Stimulated activated CD4-positive, alpha-beta T cell treated with anti-CD3 and anti-CD28 coated beads, Interleukin-15, amount 100 ng/mL, for 1 hour (primary cell): ENCODE measurements at places on chromosomes 2 and 18.
A peak's percentile ranks its signal among the peaks of the same experiment; 100 is the strongest.

DNA sequence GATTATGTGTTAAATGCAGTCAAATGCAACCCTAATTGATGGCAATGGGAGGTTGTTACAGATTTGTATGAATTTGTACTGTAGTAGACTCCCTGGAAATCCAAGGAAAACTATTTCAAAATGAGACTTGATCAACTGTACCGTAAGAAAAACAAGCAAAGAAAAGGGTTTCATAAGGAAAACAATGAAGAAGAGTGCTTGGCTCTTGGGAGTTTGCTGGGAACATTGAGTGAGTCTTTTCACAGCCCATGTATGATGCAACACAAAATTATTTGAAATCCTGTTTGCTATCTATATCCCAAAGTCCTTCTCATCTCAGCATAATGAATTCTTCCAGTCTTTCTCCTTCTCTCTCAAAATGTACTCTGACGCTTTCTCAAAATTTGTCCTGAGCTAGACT, 67.0 kb upstream of the OSR1 start:
- no peak for DNase-seq

- no peak for DNase-seq
Measured at GRCh38 chr2:16462958-16463357, 202.7 kb downstream of the CYRIA start.

DNA sequence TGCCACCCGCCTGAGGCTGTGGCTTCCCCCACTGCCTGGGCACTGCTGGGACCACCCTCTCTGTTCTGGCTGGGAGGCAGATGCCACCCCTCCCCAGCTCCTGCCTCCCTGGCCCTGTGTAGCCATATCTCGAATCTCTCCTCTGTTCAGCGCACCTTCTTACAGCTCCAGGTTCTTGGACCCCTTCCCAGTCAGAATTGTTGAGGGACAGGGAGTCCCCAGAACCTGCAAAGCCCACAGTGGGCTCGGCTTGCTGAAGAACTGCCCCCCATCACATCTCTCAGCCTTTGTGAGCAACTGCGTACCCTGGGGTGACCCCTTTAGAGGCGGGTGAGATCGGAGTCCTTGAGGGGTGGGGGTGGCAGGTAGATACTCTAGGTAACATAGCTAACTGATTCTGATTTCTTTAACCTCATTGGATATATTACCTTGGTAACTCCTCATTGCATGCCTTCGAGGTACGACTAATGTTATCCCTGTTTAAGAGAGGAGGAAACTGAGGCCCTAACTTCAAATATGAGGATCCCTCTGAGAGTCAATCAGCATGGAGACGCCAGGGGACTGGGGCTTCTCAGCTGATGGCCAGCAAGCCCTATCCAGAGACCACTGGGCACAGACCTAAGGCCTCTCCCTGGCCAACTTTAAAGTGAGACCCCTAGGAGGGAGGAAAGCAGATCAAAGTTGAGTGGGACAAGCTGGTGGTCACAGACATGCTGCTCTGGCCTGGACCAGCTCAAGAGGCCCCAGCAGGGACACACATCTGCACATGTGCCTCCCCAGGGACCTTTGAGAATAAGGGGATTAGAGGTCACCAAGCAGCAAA, 101.3 kb downstream of the CAPN13 start:
- no peak for DNase-seq

GRCh38 chr2:147177071-147177857, 667.6 kb upstream of the ACVR2A start:
- no peak for DNase-seq

DNA sequence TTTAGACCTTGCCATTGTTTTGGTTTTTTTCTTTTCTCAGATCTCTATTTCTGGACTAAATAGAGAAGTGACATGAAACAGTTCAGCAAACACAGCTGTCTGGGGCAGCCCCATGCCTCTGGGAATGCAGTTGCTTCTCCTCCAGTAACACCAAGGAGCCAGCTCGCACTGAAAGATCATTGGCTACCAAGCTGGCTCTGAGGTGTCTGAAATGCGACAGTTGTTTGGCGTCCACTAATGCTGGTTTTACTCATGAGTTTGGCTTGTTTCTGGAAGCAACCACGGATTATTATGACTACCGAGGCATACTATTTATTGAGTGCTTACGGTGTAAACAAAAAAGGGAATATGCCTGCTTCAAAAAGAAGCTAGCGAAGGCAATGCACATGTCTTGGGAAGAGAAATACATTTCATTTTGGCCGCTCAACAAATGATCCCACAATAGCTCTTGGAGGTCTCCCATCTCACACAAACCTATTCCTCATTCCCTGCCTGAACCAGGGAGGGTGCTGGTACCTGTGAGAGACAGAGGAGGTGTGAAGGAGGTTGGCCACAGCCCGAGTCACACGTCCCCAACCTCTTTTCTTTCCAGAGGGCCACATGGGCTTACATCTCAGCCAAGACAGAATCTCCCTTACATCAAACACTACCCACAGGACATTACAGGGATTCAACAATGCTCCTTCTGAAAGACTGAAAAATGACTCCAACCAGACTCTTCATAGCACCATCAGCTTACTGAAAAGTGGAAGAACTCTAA, 37.5 kb upstream of the NEB start:
- DNase-seq: no peak

GRCh38 chr2:172082105-172082943, 3.0 kb upstream of the DLX1 start:
- no peak for DNase-seq

- DNase-seq: no peak
Measured at GRCh38 chr2:105380432-105381100, 18.3 kb downstream of the FHL2 start.

DNA sequence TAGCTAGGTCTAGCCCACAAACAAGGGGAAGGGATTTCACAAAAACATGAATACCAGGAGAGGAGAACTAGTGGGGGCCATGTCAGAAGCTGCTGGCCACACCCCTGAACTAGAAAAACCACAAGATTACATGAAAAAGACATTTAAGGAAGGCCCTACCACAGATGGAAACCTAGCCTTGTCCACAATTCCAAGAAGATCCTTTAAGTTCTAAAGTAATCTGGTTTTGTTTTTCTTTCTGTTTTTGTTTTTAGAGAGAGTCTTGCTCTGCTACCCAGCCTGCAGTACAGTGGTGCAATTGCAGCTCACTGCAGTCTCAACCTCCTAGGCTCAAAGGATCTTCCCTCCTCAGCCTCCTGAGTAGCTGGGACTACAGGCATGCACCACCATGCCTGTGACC, 34.2 kb upstream of the CAB39 start:
- no peak for DNase-seq

- DNase-seq: no peak
Measured at GRCh38 chr18:76363436-76364120, 131.5 kb downstream of the ZNF516 start.

- no peak for DNase-seq
Measured at GRCh38 chr2:97677480-97677879, 8.0 kb downstream of the C2orf92 start.

DNA sequence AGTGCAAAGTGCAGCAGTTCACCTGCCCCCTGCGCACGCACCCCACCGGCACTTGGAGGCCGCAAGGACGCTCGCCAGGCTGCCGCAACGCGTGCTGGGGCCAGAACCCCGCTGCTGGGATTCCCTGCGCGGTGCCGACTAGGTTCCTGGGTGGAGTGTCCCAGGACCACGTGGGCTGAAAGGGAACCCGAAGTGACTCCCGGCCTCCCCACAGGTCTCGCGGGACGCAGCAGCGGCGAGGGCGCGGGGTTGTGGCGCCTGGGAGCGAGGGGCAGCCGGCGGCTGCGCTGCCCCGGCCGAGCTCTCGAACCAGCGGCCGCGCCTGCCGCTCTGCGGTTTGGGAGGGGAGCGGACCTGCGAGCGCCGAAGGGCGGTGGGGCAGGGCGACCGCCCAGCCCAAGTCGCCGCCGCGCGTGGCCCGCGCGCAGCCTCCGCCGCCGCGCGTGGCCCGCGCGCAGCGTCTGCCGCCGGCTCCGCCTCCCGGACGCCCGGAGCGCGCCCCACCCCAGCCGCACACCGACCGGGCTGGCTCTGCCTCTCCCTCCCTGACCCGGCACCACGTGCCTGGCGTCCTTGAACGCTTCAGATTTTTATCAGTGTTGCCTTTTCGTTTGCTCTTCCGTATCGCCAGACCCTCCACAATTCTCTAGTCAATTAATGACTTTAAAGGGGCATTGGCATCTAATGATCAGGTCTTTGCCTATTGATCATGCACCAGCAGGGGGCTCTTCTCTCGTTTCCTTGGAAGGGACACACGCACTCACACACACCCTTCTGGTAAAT, at the start of gene FTCDNL1:
Gene FTCDNL1, minus strand, starts transcription at position 475 of the 783 bp plus-strand sequence. CDS start 2,230 bp downstream, outside the sequence.
- peak; percentile 16 for DNase-seq

GRCh38 chr18:61551586-61551985, 218.4 kb downstream of the CDH20 start:
- no peak for DNase-seq

DNA sequence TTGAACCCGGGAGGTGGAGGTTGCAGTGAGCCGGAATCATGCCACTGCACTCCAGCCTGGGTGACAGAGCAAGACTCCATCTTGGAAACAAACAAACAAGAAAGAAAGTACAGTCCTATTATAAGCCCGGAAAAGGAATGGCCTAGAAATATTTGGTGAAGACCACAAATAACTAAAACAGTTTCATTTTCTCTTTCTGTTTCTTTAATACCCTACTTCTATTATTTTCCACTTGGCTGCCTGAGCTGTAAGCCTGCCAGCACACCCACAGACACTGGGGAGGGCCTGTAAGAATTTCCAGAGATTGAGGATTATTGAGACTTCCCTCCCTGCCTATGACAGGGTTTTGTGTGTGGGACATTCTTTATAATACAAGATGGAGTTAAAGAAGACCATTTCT, 188.0 kb upstream of the DCC start:
- DNase-seq: no peak
